Left lung (tissue), 14 donors: ENCODE measurements at places on chromosomes 11 and 22. TPM values are rescaled to one million over a fixed set of nuclear protein-coding genes. Genes with fewer than 3 reads are reported as not detected.

Gene KCNQ1
- 9.9 TPM for polyA plus RNA-seq

Gene POGLUT3
- 60.0 TPM for polyA plus RNA-seq

Gene CALCB
- 0.13 TPM for polyA plus RNA-seq

Gene COA4
- 51.6 TPM for polyA plus RNA-seq

Gene XRRA1
- polyA plus RNA-seq, result 14.5 TPM

Gene KRTAP5-4
- not detected for polyA plus RNA-seq

Gene SLC22A12
- polyA plus RNA-seq, result not detected

Gene RIMBP3C
- not detected for polyA plus RNA-seq

Gene TNNT3
- 2.6 TPM for polyA plus RNA-seq

Gene VPS26B
- 57.2 TPM for polyA plus RNA-seq

Gene KRTAP5-2
- not detected for polyA plus RNA-seq

Gene ACCSL
- polyA plus RNA-seq, result 0.34 TPM

Gene SERHL2
- polyA plus RNA-seq, result 8.4 TPM

Gene TRIM51
- polyA plus RNA-seq, result not detected

Gene HTR3B
- 0.13 TPM for polyA plus RNA-seq

Gene NCR3LG1
- 0.82 TPM for polyA plus RNA-seq

Gene C11orf65
- polyA plus RNA-seq, result 2.3 TPM

Gene MRGPRE
- not detected for polyA plus RNA-seq

Gene MYRF
- 37.2 TPM for polyA plus RNA-seq

Gene OR2AG2
- not detected for polyA plus RNA-seq

Gene ELFN2
- 2.5 TPM for polyA plus RNA-seq

Gene TANGO2
- polyA plus RNA-seq, result 13.3 TPM

Gene FAM89B
- 35.1 TPM for polyA plus RNA-seq

Gene IGF2
- polyA plus RNA-seq, result 86.7 TPM

Gene SMC1B
- polyA plus RNA-seq, result 0.17 TPM

Gene PGA4
- 0.41 TPM for polyA plus RNA-seq

Gene IGLL1
- 0.53 TPM for polyA plus RNA-seq

Gene KCNJ4
- not detected for polyA plus RNA-seq

Gene CCDC89
- 7.0 TPM for polyA plus RNA-seq

Gene DRG1
- polyA plus RNA-seq, result 79.0 TPM

Gene UCP2
- polyA plus RNA-seq, result 38.6 TPM

Gene FOSL1
- 0.22 TPM for polyA plus RNA-seq

Gene ENTHD1
- not detected for polyA plus RNA-seq

Gene CCDC116
- polyA plus RNA-seq, result 0.61 TPM
